ENCODE measurements at places on chromosomes 16 and 17.

GRCh38 chr17:62657690-62658089, 30.2 kb downstream of the MRC2 start:
- no peak overlapping the region for H3K4me3 ChIP-seq
- H3K27ac ChIP-seq = no peak overlapping the region
- H3K4me1 ChIP-seq = no peaks in the 10 kb centered on the region
- no peaks in the 10 kb centered on the region for H3K36me3 ChIP-seq

DNA sequence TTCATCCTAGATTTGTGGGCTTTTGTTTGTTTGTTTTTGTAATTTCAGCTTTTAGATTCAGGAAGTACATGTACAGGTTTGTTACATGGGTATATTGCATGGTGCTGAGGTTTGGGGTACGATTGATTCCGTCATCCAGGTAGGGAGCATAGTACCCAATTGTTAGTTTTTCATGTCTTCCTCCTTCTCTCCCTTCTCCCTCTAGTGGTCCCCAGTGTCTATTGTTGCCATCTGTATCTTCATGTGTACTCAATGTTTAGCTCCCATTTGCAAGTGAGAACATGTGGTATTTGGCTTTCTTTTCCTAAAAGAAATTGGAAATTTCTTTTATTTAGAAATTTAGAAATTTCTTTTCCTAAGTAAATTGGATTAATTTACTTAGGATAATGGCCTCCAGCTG, 37.1 kb upstream of the BCAS3 start:
- H3K4me1 ChIP-seq = no peaks in the 10 kb centered on the region
- no peak overlapping the region for H3K27ac ChIP-seq
- no peak for DNase-seq
- no peak overlapping the region for H3K4me3 ChIP-seq
- no peaks in the 10 kb centered on the region for H3K27me3 ChIP-seq

DNA sequence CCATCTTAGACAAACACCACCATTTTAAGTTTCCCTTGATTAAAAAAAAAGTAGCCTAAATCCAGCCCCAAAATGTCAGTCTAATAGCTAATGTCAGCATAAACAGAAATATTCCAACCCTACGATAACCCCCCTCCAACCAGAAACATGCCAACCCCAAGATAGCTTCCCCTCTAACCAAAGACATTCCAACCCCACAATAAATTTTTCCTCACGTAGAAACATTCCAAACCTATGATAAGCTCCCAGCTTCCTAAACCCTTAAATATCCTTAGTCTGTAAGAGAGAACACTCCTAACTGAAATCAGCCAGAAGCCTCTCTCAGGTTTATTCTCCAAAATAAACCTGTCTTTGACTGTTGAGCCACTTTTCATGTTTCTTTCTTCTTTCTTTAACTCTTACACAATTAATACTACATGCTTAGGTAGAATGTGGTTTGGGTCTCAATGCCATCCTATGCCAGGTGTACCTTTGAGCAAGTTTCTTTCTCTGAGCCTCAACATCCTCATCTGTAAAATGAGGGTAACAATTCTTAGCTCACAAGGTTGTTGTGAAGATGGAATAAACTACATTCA, 10.5 kb upstream of the KRT38 start:
- DNase-seq = no peak
- no peaks in the 10 kb centered on the region for H3K4me1 ChIP-seq
- no peak overlapping the region for H3K27ac ChIP-seq
- no peak overlapping the region for H3K4me3 ChIP-seq

- no peaks in the 10 kb centered on the region for H3K27me3 ChIP-seq
- DNase-seq = no peak
- no peaks in the 10 kb centered on the region for H3K4me1 ChIP-seq
- no peak overlapping the region for H3K27ac ChIP-seq
Measured at GRCh38 chr16:51049276-51049675, 101.8 kb downstream of the SALL1 start.

DNA sequence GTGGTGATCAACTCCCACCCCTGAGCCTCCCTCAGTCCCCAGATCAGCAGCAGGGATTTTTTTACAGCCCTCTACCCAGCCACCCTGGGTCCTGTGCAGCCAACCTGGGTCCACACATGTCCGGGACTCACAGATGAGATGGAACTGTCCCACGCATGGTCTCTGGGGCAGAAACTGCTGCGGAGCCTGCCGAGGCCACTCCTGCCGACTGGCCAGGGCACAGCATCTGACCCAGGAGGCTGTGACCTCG, 48.0 kb upstream of the ZCCHC14 start:
- DNase-seq = no peak
- H3K27ac ChIP-seq = no peak overlapping the region
- peaks cover 40% of the 10 kb centered on the region for H3K27me3 ChIP-seq
- H3K36me3 ChIP-seq = no peaks in the 10 kb centered on the region
- no peak overlapping the region for H3K4me3 ChIP-seq

GRCh38 chr17:6496116-6496481, 51.8 kb downstream of the PIMREG start:
- no peaks in the 10 kb centered on the region for H3K27me3 ChIP-seq
- no peaks in the 10 kb centered on the region for H3K36me3 ChIP-seq
- H3K27ac ChIP-seq = no peak overlapping the region
- H3K4me3 ChIP-seq = no peak overlapping the region
- peaks cover 9% of the 10 kb centered on the region for H3K4me1 ChIP-seq

DNA sequence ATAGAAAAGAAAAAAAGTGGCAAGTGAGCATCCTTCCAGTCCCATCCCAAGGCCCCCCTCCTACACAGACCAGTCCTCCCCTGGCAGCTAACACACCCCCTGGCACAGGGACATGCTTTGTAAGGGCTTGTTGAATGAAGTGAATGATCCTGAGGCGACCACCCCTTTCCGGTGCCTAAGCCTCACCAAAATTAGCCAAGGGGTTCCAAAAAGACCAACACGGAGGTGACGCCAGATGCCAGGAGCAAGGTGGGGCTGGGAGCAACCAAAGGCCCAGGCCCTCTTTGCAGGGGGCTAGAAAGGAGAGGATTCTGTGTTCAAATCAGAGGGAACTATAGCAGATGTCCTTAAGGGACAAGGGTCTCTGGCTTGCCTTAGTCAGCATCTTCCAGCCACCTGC, 5.5 kb downstream of the KRT35 start:
- no peak overlapping the region for H3K4me3 ChIP-seq
- no peak overlapping the region for H3K27ac ChIP-seq
- H3K27me3 ChIP-seq = no peaks in the 10 kb centered on the region
- H3K36me3 ChIP-seq = no peaks in the 10 kb centered on the region
- no peak for DNase-seq

GRCh38 chr16:79847101-79847500, 246.6 kb upstream of the MAF start:
- H3K27me3 ChIP-seq = no peaks in the 10 kb centered on the region
- no peak for DNase-seq
- H3K4me3 ChIP-seq = no peak overlapping the region
- no peaks in the 10 kb centered on the region for H3K36me3 ChIP-seq
- H3K4me1 ChIP-seq = peaks cover 14% of the 10 kb centered on the region
- H3K27ac ChIP-seq = no peak overlapping the region

GRCh38 chr17:77535435-77535834, 394.7 kb downstream of the SEC14L1 start:
- H3K36me3 ChIP-seq = no peaks in the 10 kb centered on the region
- no peak overlapping the region for H3K4me3 ChIP-seq
- H3K27ac ChIP-seq = no peak overlapping the region
- no peak for DNase-seq

DNA sequence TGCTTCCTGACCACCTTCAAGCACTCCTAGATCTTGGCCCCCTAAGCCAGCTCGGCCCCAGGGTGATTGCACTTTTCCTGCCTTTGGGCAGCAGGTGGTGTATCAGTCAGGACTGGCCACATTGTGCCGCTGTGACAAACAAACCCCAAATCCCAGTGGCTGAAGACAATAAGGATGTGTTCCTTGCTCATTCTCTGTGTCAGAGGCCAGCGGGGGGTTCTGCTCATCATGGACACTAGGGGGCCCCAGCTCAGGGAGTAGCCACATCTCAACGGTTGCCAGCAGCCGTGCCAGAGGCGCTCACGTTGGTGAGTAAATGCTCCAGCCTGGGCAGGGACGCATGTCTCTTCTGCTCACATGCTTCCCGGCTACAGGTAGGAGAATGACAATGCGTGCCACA, 60.4 kb downstream of the ZDHHC7 start:
- H3K27ac ChIP-seq = no peak overlapping the region
- no peaks in the 10 kb centered on the region for H3K36me3 ChIP-seq
- DNase-seq = no peak
- no peak overlapping the region for H3K4me3 ChIP-seq

GRCh38 chr17:77667478-77667877, 291.0 kb upstream of the TNRC6C start:
- peaks cover 6% of the 10 kb centered on the region for H3K27me3 ChIP-seq
- DNase-seq = no peak
- no peak overlapping the region for H3K27ac ChIP-seq
- H3K4me1 ChIP-seq = no peaks in the 10 kb centered on the region
- H3K4me3 ChIP-seq = no peak overlapping the region
- H3K36me3 ChIP-seq = no peaks in the 10 kb centered on the region

- DNase-seq = no peak
- H3K36me3 ChIP-seq = no peaks in the 10 kb centered on the region
- no peaks in the 10 kb centered on the region for H3K27me3 ChIP-seq
- no peaks in the 10 kb centered on the region for H3K4me1 ChIP-seq
Measured at GRCh38 chr16:25073854-25074253, 37.7 kb upstream of the LCMT1 start.

DNA sequence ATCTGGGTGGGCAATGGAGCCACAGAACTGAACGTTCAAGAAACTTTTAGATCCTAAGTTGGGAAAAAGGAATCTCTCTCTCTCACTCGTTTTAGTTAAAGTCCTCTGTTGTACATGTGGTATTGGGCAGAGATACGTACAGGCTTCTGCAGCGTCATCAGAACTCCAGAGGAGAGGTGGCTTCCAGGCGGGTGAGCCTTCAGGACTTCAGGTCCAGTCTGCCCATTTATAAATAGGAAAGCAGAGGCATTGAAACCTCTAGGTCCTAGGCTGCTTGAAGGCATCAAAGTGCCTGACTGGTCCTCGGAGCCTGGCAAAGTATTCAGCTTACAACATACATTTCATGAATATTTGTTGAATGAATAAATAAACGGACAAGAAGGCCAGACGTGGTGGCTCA, 8.1 kb upstream of the TNFRSF13B start:
- no peaks in the 10 kb centered on the region for H3K27me3 ChIP-seq
- H3K27ac ChIP-seq = no peak overlapping the region
- DNase-seq = no peak
- H3K4me3 ChIP-seq = no peak overlapping the region
- H3K4me1 ChIP-seq = no peaks in the 10 kb centered on the region

- no peaks in the 10 kb centered on the region for H3K27me3 ChIP-seq
- H3K27ac ChIP-seq = no peak overlapping the region
- peaks cover 44% of the 10 kb centered on the region for H3K36me3 ChIP-seq
- H3K4me3 ChIP-seq = no peak overlapping the region
- no peak for DNase-seq
Measured at GRCh38 chr16:30934827-30935557, 11.6 kb downstream of the FBXL19 start.

DNA sequence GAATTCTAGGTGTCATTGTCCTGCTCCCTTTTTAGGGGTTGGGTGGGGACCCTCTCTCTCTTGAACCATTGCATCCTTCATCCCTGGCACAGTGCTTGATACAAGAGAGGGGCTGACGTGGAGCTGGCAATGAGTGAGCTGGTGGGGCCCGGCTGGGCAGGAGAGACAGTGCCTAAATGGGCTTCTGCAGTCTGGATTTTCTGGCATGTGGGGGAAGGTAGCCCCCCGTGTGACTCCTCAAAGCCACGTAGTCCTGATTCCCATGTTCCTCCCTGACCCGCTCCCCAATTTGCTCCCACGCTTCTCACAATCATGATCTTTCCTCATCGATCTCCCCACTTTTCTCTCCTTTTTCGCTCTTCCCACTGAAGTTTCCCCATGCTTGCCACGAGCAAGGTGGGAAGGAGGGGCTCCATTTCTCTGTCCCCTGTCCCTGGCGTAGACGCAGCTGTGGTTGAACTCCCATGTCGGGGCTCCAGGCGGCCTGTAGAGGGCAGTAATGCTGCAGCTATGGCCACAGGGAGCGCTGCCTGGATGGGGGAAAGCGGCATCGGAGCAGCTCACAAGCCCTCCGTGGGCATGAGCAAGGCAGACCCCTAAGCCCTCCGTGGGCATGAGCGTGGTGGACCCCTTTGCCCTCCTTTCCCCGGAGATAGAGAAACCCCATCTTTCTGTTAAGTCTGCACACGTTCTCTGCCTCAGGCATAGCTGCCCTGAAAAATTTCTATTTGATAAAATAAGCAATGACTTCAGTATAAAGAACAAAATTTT, 47.5 kb downstream of the HAPSTR1 start:
- peaks cover 9% of the 10 kb centered on the region for H3K4me1 ChIP-seq
- H3K27me3 ChIP-seq = no peaks in the 10 kb centered on the region
- H3K4me3 ChIP-seq = no peak overlapping the region
- no peaks in the 10 kb centered on the region for H3K36me3 ChIP-seq

DNA sequence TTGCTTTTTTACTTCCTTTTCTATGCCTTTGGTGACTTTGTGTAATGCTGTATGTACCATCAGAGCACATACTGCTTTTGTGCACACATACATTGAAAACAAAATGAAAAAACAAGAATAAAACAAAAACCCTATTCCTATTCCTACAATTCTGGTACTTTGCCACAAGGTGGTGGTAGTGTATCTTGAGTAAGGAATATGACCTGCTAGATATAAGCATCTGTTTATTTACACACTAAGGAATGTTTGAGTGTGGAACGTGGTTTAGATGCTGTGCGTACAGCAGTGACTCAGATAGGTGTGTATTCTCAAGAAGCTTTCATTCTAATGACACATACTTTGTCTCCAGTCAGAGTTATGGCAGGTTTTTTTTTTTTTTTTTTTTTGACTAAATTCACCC, 606.2 kb downstream of the WWOX start:
- DNase-seq = no peak
- no peak overlapping the region for H3K4me3 ChIP-seq
- no peaks in the 10 kb centered on the region for H3K36me3 ChIP-seq
- no peaks in the 10 kb centered on the region for H3K4me1 ChIP-seq

DNA sequence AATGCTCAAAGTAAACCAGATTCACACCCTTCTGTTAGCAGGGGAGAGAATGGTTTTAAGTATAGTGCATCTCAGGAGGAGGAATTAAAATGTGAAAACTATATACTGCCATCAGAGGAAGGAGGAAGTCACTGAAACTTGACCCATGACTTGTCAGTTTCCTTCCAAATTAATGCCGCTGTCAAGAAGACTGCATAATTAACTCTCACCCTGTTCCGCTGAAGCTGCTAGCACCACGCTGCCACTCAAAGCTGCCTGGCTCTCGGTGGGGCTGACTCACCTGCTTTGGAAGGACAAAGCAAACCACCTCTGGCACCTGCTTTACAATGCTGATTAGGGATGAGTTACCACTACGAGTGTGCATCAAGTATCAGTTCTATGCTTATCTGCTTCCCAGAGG, 37.8 kb upstream of the ULK2 start:
- no peak for DNase-seq
- no peak overlapping the region for H3K4me3 ChIP-seq
- no peaks in the 10 kb centered on the region for H3K4me1 ChIP-seq
- H3K27ac ChIP-seq = no peak overlapping the region
- no peaks in the 10 kb centered on the region for H3K27me3 ChIP-seq

- no peaks in the 10 kb centered on the region for H3K27me3 ChIP-seq
- no peak for DNase-seq
- no peaks in the 10 kb centered on the region for H3K4me1 ChIP-seq
- H3K4me3 ChIP-seq = no peak overlapping the region
- no peak overlapping the region for H3K27ac ChIP-seq
Measured at GRCh38 chr16:67499106-67499505, 15.8 kb upstream of the AGRP start.
